Activated B cell treated with CpG ODN at 0.5 μM for 24 hours (primary cell): ENCODE measurements at places on chromosomes 2 and 18.

GRCh38 chr2:240299710-240300068 is 135.8 kb upstream of the GPC1 start:
- DNase-seq: no peak

GRCh38 chr18:47331026-47331425 is 79.6 kb upstream of the SKOR2 start:
- no peak for DNase-seq

DNA sequence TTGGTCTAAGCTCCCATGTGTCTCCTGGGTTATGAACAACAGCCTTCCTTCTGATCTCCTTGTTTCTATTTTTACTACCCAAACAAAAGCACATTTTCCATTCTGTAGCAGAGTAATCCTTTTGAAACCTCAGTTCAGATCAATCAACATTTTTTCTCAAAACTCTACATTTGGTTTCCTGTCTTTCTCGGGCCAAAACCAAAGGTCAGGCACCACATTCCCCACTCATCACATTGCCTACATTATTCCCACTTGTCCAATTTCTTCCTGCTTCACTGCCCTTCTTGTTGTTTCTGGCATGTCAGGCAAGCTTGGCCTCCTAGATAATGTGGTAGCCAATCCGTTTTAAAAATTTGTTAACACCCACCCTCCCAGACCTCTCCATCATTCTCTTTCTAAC is 196.8 kb downstream of the PPP1R1C start:
- DNase-seq: no peak

DNA sequence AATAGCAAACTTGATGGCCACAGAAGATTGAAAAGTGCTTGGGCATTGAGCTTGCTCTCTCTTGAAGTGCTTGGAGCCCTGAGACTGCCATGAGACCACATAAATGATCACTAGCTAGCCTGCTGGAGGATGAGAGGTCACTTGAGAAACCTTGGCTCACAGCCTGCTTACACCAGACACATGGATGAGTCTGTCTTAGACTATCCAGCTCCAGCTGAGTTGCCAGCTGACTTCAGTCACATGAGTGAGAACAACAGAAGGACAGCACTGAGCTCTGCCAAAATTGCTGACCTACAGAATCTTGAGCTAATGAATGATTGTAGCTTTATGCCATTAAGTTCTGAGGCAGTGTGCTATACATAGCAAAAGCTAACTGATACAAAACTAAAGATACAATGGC is 18.1 kb downstream of the NABP1 start:
- DNase-seq: no peak

- no peak for DNase-seq
Measured at GRCh38 chr2:106176446-106177099, 17.5 kb downstream of the UXS1 start.

DNA sequence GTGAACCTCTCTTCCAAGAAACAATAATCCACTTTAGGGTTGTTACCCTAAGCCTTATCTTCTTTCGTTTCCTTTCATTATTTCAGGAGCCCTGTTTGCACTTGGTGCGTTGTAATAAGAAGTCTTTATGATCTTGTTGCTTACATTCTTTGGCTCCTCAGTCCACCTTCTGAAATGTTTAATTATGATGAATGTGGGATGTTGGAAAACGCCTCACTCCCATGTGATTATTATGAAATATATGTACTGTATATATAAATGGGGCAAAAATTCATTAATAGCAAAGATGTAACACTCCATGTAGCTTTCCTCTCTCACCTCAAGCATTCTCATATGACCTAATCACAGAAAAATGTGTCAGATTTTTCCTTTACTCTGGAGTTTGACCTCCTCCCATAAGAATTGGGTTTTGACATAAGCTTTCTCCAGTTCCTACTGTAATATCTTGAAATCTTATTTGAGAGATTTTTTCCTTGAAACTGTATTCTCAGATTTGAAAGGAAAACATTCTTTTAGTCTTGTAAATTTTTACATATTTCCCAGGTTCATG is 397.2 kb upstream of the FANCL start:
- DNase-seq: no peak

DNA sequence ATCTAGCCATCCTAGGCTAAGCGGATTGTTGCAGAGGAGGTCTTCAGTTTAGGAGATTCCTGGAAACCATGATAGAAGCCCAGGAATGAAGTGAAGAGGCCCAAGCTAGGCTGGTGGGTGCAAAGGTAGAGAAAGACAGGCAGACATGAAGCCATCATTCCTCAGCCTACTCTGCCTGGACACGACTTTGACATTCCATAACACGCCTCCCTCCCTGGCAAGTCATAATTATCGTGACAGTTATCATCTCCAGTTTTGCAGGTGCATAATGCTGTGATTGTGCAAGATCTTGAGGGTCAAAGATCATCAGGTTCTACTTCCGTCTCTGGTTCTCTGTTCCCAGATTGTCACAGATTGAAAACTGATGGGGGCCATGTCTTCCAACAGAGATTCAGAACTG is 15.2 kb upstream of the FZD5 start:
- no peak for DNase-seq

DNA sequence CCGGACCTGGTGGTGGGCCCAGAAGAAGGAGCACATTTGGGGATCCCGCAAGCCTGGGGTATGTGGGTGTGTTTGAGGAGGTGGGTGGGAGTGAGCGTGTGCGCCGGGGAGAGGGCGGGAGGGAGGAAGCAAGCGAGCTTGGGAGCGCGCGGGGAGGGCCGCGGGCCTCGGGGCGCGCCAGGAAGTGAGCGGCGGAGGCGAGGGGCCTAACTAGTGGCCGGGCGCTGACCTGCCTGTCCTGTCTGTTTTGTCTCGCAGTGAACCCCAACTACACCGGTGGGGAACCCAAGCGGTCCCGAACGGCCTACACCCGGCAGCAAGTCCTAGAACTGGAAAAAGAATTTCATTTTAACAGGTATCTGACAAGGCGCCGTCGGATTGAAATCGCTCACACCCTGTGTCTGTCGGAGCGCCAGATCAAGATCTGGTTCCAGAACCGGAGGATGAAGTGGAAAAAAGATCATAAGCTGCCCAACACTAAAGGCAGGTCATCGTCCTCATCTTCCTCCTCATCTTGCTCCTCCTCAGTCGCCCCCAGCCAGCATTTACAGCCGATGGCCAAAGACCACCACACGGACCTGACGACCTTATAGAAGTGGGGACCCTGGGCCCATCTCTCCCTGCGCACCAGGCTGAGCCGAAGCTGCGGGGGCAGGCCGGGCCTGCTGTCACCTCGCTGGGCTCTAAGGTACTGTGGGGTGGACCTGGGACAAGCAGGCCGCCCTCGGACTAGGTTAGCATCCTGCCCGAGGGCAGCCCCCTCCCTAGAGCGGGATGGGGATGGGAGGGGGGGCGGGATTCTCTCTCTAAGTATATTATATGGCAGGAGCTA is 1.2 kb downstream of the HOXD4 start:
- no peak for DNase-seq

GRCh38 chr18:433298-433697 is 67.2 kb downstream of the COLEC12 start:
- no peak for DNase-seq

- DNase-seq: no peak
Measured at GRCh38 chr2:64457524-64457923, 3.6 kb downstream of the LGALSL start.

- no peak for DNase-seq
Measured at GRCh38 chr18:57429167-57430078, 5.8 kb upstream of the ONECUT2 start.

DNA sequence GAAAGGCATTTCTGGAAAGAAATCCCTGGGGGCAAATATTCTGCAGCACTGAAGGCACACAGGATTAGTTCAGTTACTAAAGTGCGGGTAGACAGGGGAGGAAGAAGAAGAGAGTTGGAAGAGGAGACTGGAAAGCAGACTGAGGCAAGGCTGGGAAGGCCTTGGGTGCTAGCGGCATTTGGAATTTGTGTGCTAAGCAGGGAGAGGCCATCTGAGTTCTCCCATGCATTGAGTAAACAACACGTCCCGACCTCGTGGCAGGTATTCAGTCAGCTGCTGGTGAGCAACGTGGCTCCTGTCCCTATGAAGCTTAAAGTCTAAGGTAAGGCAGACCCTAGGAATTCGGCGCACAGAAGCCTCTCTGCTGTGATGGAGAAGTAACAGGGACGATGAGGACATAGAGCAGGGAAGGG is 30.7 kb downstream of the ATP8B1 start:
- DNase-seq: no peak

DNA sequence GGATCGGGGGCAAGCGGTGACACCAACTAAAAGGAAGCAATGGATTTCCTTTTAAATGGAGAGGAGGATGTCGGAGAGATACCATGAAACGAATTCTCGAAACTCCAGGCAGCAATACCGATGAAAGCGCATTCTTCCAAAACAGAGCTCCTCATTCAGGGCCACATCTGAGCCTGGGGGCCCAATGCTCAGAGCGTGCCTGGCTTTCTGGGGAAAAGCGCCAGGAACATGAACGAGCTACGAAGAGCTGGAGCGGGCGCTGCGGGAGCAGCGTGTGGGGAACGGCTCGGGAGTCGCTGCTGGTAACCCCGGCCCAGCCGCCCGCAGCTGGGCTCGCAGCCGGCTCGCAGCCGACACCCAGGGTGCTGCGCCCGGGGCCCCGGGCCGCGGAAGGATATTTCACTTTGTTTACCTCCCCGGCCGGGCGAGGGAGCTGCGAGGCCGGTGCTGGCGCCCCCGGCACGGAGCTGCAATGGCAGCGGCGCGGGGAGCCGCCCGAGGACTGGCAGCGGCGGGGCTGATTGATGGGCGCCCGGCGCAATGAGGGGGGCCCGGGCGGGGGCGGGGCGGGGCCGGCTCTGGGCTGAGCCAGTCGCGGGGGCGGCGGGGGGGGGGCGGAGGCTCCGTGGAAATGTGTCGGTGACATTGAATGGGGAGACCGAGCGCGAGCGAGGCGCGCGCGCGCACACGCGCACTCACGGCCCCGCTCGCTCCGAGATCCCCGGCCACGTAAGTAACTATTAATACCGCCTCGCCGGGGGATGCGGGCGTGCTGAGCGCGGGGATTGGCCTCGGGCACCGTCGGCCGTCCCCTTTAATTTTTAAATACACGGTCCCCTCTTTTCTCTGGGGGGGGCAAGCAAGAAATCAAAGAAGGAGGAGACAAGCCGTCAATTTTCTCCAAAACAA is at the start of gene TRIB2:
TSS of gene TRIB2 (plus strand) at position 655 of the 909 bp plus-strand sequence. CDS start 1,372 bp downstream, outside the sequence.
- DNase-seq: peak; percentile 79

GRCh38 chr2:147495734-147496133 is 349.1 kb upstream of the ACVR2A start:
- no peak for DNase-seq

DNA sequence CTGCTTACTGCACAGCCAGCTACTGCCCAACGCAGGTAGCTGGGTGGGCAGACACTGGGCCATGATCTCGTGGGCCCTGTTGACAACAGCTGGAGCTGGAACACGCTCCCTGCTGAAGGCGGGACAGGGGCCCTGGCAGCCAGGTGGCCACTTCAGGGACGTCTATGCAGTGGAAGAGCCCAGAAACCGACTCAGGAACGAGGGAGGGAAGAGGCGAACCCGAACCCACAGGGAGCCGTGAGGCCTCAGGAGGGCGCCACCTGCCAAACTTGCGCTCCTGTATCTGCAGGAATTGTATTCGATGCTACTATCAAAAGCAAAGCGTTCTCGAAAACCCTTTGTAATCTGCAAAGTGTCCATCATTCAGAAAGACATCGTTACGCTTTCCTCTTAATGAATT is 198.4 kb downstream of the EIPR1 start:
- no peak for DNase-seq

DNA sequence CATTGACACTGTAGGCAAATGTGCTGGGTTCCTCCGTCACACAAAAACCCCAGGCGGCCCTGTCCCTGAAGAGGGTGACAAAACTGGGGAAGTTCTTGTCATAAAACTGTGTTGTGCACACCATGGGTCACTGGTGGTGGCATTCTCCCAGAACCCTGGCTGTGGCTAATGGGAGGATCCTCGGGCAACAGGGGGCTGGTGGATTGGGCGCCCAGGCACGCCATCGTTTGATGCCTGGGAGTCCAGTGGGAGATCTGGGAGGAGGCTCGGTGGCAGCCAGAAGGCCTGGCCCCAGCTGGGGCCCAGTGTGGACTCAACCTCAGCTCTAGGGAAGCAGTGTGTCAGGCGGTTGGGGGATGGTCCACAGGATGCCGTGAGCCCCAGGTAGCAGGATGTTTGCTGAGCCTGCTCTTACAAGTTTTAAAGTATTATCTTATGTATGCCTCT is 140.7 kb downstream of the ACOXL start:
- no peak for DNase-seq

DNA sequence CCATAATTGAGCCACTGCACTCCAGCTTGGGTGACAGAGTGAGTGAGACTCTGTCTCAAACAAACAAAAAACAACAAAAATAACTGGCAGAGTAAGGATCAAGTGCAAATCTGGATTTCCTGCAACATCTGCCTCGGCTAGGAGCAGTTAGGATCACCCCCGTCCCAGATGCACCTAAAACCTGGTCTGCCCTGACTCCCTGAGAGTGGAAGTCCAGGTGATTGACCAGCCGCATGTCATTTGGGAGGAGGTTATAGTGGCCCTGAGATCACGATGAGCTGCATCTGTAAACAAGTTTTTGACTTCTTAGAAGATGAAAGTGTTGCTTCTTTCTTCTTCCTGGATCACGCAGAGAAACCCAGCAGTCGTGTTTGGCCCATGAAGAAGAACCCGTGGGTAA is 5.0 kb upstream of the ESPNL start:
- DNase-seq: no peak

- DNase-seq: no peak
Measured at GRCh38 chr2:165686800-165687199, 107.2 kb downstream of the GALNT3 start.

GRCh38 chr2:41909584-41909983 is 138.2 kb upstream of the PKDCC start:
- no peak for DNase-seq

DNA sequence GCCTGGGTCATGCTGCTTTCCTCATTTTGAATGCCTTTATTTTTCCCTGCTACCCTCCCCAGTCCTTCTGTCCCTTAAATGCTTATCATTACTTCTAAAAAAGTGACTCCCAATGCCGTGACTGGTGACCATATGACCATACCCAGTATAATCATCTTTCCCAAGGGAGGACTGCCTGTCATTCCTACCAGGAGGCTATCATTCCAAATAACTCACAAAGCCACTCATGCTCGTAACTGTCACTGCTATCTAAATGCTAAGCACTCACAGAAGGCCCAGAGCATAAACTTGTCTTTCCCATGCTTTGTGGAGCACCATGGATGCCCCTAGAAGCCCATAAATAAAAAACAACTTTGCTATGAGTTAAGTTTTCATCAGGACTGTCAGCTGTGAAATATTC is 38.7 kb upstream of the CREB1 start:
- no peak for DNase-seq

GRCh38 chr2:159561786-159562185 is 54.6 kb downstream of the BAZ2B start:
- DNase-seq: no peak

- no peak for DNase-seq
Measured at GRCh38 chr2:70686577-70687460, 81.2 kb downstream of the ADD2 start.

DNA sequence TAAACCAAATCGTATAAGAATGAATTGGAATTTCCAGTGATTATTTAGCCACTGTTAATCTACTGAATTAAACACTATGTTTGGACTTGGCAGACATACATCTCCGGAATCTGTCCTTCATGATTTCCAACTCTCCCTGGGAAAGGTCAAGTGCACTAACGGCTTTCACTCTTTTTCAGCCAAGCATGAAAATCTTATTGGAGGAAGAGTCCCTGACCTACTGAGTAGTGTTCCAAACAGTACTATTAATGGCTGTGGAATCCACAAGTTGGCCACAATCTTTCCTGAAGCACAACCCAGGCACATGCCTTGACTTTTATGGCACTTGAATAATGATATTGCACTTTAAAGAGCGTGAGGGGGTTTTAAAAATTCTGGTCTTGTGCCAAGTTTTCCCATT is 318.9 kb upstream of the RND3 start:
- DNase-seq: no peak

- DNase-seq: no peak
Measured at GRCh38 chr2:159009940-159010339, 41.5 kb downstream of the TANC1 start.
